Activated T-helper 1 cell treated with Interleukin-2 at 50 U/mL for 16 hours (primary cell): ENCODE measurements at places on chromosomes 2 and 18.

DNA sequence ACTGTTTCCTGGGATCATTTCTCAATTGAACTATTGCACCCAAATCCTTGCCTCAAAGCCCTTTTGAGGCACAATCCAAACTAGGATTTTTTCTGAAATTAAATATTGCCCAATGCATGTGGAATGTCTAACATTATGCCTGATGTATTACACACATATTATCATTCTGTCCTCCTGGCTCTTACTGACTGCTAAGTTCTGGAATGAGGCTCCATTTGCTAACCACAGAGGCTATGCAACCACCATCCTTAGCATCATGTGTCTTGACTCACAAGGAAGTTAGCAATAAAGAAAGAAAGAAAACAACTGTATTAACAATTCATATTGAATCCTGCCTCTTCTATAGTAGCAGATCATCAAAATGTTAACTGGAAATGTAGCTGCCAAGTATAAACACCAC, 1142.7 kb downstream of the CNTNAP5 start:
- no peak for DNase-seq

GRCh38 chr2:172244419-172245130, 141.9 kb upstream of the DLX2 start:
- no peak for DNase-seq

- DNase-seq: no peak
Observed at GRCh38 chr2:99169534-99169933, 11.3 kb downstream of the MITD1 start.

DNA sequence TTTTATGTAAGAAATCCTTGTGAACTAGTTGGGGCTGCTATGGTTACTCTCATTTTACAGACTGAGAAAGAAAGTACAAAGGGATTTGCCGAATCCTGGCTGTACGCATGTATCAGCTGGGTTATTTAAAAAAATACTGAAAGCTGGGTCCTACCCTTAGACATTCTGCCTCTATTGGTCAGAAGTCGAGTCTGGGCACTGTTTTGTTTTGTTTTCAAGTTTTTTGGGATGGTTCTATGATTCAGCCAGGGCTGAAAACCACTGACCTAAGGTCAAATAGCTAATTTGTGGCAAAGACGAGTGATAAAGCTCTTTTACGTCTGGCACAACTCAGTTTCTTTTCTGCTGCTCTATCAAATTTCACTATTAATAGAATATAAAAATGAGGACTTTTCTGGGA, 5.9 kb upstream of the SLC8A1 start:
- no peak for DNase-seq

GRCh38 chr2:130819608-130820278, 17.0 kb upstream of the ARHGEF4 start:
- no peak for DNase-seq

DNA sequence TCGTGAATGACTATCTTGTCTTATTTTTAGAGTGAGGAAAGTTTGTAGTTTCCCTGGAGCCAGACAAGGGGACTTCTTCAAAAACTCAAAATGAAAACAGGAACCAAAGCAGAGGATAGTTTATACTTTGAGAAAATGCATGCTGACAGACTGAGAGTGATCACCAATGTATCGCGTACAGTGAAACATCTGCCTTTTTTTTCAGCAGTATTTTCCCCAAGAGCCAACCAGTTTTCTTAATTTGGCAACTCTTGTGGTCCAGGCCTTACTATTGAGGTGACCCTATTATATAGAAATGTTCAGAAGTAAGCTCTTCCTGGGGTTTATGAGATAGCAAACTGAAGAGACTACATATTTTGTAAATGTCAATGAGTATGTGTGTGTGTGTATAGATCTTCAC, 153.7 kb upstream of the VRK2 start:
- no peak for DNase-seq

DNA sequence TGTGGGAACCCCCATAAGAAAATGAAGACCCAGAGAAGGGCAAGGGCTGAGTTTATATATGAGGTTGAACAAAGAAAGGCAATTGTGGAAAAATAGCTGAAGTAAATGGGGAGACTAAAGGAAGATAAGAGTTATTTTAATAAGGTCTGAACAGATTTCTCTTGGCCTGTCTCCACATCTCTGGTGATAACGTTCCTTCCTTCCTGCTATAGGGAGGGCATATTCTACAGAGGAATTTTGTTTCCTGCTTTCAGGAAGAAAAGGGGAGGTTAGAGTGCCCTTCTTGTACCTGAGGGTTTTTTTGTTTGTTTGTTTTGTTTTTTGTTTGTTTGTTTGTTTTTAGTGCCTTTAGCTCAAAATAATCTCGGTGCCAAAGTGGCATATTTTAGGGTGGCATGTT, 31.6 kb downstream of the MOGAT1 start:
- DNase-seq: no peak

GRCh38 chr2:204177251-204177976, 240.9 kb downstream of the ICOS start:
- DNase-seq: no peak

- DNase-seq: no peak
Observed at GRCh38 chr18:32922951-32923430, 150.2 kb upstream of the KLHL14 start.
